ENCODE measurements at places on chromosomes 16 and 17. TPM values are rescaled to one million over a fixed set of nuclear protein-coding genes. Genes with fewer than 3 reads are reported as not detected.
A peak's percentile ranks its signal among the peaks of the same experiment; 100 is the strongest.

DNA sequence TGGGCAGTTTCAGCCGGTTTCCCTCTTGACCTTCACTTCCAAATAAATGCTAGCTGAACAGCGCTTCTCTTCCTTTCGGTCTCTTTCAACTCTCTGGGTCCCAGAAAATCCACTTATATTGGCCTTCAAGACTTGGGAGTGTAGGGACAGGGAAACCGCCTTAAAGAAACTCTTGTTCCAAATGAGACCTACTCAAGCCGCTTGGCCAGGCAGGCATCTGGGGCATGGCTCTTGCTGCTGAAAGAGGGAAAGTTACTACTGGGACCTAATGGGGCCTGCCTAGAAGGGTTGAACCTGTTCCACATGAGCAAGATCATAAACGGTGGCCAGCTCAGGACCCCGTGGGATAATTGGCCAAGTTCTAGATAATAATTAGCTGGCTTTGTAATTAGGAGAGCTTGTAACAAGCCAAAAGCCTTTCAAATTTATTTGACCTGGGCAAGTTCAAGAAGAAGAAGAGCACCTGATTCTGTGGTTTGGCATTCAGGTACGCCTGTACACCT, 13.2 kb downstream of the CDH1 start:
- DNase-seq, result no peak

GRCh38 chr16:12096828-12097522, 120.4 kb downstream of the SNX29 start:
- no peak for DNase-seq

DNA sequence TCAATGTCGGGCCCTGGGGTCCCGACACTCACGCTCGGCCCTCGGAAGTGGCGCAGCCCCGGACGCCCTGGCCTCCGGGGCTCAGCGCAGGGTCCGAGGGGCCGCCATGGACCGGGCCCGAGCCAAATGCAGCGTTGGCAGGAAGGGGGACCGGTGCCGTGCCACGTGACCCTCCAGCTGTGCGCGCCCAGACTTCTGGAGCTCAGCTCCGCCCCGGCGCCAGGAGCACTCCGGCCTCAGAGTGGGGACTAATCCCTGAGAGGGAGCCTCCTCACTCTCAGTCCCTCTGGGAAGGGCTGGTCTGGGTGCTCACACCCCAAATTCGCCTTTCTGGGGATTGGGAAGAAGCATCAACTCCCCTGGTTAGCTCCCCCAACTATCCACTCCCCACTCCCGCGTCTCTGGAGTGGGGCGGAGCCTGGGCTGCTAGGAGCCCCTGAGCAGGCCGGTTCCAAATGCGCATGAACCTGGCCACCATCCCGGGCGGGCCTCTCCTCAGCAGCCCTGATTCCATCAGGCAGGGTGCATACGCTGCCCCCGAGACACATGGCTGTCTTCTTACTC, at the start of gene B3GNT9:
TSS of gene B3GNT9 (minus strand) at position 166 of the 564 bp plus-strand sequence. CDS start 513 bp downstream, outside the sequence.
- DNase-seq, result peak; percentile 55

DNA sequence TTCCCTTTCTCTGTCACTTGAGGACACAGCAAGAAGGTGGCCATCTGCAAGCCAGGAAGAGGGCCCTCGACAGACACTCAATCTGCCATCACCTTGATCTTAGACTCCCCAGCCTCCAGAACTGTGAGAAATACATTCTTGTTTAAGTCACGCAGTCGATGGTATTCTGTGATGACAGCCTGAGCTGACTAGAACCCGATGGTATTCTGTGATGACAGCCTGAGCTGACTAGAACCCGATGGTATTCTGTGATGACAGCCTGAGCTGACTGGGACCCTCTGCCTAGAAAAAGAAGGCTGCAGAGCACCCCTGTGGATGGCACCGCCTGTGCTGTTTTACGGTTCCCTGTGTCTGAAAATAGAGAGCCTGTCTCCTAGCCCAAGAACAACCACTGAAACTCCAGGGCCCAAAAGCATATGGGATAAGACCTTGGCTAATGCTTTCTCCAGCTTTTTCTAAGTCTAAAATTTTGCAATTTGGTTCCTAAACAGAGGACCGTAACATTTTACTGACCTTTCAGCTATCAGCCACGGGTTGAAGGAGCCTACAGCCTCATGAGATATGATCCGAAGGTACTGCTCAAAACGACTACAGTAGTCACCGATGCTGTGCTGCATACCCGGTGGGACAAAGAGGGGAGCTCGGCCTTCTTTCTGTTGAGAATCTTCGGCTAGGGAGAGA, 33.1 kb upstream of the PITPNM3 start:
- no peak for DNase-seq

GRCh38 chr17:83091257-83092141, 12.1 kb downstream of the METRNL start:
- DNase-seq, result no peak

DNA sequence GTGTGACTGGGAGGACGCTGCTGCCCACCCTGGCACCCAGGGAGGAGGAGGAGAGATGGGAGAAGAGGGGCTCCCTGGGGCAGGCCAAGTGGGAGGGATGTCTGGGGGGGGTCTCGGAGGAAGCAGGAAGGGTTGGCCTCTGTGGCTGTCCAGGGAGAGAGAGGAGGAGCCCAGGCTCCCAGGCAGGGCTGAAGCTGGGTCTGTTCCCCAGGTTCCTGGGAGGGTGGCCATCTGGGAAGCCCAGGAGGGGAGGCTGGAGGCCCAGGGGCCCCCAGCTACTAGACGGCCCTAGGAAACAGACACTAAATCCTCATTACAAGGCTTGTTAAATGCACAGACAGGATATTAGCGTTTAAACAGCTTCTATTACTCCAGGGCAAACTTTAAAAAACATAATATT, 139.8 kb downstream of the ENGASE start:
- no peak for DNase-seq

DNA sequence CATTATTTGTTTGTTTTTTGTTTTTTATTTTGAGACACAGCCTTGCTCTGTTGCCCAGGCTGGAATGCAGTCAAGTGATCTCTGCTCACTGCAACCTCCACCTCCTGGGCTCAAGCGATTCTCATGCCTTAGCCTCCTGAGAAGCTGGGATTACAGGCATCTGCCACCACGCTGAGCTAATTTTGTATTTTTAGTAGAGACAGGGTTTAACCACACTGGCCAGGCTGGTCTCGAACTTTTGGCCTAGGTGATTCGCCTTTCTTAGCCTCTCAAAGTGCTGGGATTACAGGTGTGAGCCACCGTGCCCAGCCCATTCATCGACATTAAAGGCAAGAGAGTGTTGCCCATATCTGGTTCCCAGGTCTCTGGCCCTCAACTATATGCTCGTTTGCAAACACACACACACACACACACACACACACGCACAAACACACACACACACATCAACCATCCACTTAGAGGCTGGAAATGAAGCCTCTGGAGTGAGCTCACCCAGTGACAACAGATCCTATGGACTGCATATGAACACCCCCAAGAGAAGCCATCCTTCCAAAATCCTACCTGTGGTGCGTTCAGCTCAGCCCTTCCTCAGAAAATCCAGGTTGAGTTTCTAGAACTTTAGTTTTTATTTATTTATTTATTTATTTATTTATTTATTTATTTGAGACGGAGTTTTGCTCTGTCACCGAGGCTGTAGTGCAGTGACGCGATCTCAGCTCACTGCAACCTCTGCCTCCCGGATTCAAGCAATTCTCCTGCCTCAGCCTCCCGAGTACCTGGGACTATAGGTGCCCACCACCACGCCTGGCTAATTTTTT, 12.3 kb upstream of the SEPHS2 start:
- no peak for DNase-seq

- no peak for DNase-seq
Observed at GRCh38 chr17:32610943-32611342, 124.2 kb downstream of the CDK5R1 start.

DNA sequence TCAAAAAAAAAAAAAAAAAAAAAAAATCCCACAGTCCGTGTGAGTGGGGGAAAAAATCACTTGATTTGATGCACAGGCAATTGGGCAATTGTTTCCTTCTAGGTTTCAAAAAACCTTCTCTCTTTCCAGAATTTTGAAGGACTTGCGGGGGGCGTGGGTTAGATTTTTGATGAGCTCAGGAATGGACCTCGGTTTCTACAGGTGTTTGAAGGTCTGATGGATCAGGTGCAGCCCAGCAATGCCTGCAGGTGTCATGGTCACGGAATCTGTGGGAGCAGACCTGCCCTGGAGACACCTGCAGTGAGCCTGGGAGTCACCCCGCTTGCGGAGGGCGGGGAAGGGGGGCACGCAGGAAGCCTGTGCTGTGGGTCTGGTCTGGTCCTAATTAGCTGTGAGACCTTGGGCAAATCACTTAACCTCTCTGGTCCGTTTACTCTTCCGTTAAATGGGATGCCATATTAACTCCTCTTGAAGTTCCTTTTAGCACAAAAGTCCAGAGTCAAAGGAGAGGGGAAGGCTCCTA, 174.2 kb downstream of the IRF8 start:
- DNase-seq, result no peak

- DNase-seq, result no peak
Observed at GRCh38 chr17:8954339-8954738, 11.2 kb downstream of the PIK3R5 start.

DNA sequence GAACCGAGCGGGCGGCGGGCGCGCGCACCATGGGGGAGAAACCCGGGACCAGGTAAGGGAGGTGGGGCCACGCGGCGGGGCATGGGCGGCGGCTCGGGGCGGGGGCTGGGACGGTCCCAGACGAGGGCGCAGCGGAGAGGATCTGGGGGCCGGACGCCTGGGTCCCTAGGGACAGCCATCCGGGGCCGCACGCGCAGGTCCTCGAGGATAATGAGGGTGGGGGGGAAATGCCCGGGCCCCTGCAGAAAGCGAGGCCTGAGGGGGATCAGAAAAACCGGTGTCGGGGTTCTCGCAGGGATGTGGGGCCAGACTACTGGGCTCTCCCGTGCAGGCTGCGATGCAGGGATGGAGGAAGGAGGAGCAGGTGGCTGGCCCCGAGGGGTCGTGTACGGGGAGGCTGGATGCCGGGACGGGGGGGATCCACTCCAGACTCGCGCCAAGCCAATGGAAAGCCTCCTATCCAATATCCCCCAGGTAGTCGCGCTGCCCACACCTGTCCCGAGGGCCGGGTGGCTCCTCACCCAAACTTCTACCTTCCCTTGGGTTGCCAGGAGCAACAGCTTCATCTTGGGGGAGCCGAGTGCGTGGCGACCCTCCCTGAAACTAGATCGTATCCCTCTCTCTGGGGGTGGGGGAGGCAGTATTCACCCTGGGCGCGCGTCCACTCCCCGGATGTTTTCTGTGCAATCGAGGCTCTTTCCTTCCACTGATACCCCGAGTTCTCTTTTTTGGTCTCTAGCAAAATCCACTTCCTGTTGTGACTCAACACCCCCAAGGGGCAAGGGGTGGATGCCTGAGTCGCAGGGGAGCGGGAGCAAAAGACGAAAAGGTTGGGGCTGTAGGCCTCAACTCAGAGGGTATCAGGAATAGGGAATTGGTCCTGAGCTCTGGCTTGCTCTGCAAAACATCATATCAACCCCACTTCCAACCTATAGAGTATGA, 532 bp downstream of the ARRB2 start:
- no peak for DNase-seq

DNA sequence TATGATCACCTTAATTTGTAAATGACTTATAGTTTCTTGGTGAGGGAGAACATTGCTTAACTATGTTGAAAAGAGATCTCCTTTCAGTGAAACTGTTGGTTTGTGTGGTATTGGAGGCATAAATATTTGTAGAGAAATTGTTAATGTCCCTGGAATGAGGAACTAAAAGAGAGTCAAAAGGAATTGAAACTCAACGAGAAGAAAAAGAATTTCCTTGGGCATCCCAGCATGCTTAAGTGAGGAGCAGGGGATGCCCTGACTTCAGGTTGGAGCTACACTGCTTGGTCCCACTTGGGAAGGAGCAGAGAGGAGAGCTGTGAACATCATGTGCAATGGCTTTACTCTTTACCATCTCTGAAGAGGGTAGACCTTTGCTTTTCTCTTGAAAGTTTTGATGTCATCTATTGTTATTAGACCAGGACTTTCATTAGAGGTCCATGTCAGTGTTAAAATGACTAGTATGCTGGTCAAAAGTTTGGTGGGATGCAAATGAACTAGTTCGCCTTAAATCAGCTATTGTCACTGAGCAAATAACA, 21.7 kb downstream of the KRT23 start:
- DNase-seq, result no peak

DNA sequence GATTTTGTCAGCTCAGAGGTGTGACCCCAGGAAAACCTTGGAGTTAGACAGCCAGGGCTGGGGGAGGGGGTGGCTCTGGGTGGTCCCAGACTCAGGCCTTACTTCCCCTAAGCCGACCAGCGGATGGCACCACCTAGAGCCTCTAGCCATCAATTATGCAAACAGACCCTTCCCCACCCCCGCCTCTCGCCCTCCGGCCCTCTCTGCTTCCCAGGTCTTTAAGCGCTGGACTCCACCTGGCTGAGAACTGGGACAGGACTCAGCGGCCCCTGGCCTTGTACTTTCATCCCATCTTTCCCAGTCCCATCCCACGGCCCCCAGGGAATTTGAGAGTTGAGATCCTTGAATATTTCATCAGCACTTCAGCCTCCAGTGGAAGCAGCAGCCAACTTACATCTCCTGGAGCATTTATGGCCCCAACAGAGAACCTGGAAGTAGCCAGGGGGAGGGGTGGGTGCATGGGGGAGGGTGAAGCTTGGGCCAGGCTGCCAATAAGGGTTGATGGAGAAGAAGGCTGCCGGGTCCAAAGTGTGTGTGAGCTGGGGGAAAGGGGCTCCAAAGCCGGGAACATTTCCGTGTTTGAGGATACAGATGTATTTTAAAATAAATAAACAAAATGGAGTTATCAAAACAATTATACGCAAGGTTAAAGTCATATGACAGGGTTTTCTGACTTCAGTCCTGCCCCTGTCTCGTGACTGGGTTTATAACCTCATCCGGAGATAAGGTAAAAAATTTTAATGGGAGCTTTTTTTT, 7.5 kb upstream of the JUP start:
- DNase-seq, result no peak

- no peak for DNase-seq
Observed at GRCh38 chr17:58667934-58668597, 23.8 kb downstream of the TEX14 start.

- no peak for DNase-seq
Observed at GRCh38 chr16:11668623-11669379, 546 bp downstream of the SNN start.

- DNase-seq, result no peak
Observed at GRCh38 chr16:53755026-53755910, 51.3 kb downstream of the FTO start.

- DNase-seq, result no peak
Observed at GRCh38 chr17:80008848-80009247, 26.8 kb downstream of the TBC1D16 start.

Gene C17orf113
- total RNA-seq, result 5.9 TPM

Gene KCNAB3
- 3.2 TPM for total RNA-seq
